ENCODE measurements at places on chromosomes 1 and 21.

- DNase-seq = no peak
These were observed 14.9 kb downstream of the VPS45 start for GRCh38 chr1:150082494-150082893.

- DNase-seq = peak; percentile 74
These were observed 160.4 kb downstream of the RUNX1 start for GRCh38 chr21:34888569-34889319.

DNA sequence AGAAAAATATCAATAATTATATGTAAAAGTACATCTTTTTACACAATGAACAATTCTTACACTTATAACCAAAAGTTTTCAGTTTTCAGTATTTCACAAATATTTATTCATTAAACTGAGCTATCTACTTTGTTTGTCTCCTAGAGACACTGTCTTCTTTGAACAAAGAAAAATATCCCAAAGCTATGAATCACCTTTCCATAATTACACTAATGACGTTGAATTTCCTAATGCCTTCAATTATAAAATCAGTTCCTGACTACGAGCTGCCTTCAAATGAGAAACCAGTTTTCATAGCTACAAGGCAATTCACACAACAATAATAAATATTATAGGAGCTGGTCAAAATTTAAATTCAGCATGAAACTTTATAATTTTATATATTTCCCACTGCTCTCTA lies 201.8 kb upstream of the BRINP3 start:
- no peak for DNase-seq

DNA sequence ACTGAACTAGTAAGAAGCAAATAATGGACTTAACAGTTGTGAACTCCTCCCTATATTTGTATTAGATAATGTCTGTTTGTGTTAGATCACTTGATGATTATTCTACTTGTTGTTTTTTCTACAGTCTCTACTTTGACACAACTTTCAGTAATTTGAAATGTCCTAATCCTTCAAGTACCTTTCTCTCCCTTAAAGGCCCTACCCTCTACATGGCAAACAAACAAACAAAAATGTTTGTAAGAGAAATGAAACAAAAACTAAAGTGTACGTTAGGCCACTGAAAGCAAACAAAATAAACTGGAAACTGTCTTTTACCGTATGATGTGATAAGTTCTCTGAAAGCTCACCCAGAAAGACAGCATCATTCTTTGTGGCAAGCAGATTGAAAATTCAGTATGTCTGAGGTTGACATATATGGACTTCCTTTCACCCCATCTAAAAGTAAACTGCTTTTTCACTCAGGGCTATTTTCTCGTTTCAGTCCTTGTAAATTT lies 255.9 kb upstream of the SNX7 start:
- DNase-seq = no peak

GRCh38 chr1:224545571-224545970 lies 70.5 kb upstream of the CNIH3 start:
- DNase-seq = no peak

GRCh38 chr1:44289530-44289929 lies 65.5 kb downstream of the ERI3 start:
- no peak for DNase-seq

GRCh38 chr1:153312570-153313186 lies at the start of gene PGLYRP3:
Gene PGLYRP3 (minus strand): TSS chr1:153312952. CDS start chr1:153310665, 2,287 bp downstream.
- DNase-seq = no peak

GRCh38 chr1:239899747-239900146 lies 191.9 kb upstream of the FMN2 start:
- DNase-seq = no peak

- no peak for DNase-seq
These were observed 56.3 kb upstream of the DIP2A start for GRCh38 chr21:46402421-46402820.

DNA sequence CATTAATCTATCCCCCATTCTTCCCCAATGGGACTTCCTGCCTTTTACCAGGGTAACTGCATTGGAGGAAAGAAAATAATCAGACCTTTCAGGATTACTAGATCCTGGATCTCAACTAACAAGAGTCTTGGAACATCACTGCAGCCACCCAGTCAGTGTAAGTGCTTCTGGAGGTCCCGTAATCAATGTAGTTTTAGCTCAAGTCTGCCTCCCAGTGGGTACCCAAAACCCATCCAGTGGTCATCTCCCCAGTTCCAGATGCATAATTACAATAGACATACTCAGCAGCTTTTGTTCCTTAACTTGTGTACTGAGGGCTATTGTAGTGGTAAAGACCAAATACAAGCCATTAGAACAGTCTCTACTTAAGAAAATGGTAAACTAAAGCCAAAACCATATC lies 319.1 kb downstream of the GPATCH2 start:
- no peak for DNase-seq

DNA sequence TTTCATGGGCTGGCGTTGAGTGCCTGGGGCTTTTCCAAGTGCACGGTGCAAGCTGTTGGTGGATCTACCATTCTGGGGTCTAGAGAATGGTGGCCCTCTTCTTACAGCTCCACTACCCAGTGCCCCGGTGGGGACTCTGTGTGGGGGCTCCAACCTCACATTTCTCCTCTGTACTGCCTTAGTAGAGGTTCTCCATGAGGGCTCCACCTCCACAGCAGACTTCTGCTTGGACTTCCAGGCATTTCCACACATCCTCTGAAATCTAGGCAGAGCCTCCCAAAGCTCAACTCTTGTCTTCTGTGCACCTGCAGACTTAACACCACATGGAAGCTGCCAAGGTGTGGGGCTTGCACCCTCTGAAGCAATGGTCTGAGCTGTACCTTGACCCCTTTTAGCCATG lies 82.1 kb downstream of the CCDC18 start:
- no peak for DNase-seq

DNA sequence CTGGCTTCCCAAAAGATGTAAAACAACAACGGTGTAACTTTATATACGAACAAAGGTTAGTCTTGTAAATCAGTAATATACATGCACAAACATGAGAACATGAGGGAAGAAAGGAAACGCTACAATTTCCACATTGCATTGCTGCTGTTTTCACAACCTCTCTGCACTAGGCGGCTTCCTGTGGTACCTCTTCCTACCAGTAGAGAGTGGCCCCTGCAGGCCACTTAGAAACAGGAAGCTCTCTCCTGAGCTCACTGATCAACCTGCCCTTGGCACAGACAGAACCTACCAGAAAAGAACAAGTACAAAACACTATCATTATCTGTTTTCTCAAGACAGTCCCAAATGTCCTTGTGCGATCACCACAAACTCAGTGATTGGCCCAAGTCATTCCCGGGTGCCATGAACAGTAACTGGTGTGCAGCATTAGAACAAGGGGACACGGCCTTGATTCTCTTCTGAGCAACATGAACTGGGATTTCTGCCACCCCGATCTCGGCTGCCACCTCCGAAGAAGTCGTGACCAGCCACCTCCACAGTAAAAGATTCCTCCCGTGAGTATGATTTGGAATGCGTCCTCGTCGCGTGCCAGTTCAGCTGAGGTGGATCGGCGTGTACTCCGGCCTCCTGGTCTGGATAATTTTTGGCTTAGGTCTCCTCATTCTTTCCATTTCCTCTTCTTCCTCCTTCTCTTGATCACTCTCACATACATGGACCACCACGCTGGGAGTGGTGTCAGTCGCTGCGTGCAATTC lies 5.7 kb upstream of the KCNE1 start:
- no peak for DNase-seq

GRCh38 chr1:195738966-195739650 lies 869.1 kb downstream of the KCNT2 start:
- no peak for DNase-seq

DNA sequence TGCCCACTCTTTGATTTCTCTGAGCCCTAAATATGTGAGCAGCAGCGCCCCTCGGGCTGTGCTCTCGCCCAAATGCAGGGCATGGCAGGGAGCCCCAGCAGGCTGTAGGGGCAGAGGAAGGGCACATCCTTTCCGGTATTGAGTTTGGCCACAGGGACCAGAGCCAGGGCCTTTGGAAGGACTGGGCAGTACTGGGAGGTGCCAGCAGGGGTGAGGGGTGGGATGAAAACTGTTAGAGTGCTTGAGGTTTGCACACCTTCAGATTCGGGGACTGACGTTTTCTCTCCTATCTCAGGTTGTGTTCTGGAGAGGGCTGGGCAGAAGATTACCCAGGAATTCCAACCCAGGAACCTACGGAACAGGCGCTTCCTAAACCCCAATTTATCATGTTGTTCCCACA lies 2.2 kb upstream of the ATP1A2 start:
- no peak for DNase-seq

DNA sequence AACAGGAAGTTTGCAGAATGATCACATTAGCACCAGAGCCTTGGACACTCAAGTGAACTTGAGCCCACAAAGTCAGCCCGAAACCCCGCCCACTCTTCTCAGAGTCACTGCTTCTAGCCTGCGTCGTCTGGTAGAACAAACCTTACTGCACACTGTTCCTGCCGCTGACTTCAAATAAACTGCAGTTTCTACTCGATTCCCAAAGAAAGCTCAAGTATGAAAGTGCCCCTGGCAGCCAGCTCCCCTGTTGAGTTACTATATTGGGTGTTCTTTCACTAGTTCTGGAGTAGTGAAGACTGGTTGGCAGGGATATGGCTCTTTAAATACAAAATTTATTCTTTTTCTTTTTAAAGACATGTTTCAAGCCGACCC lies 164.7 kb downstream of the GALNT2 start:
- DNase-seq = no peak

- no peak for DNase-seq
These were observed 9.0 kb upstream of the DMRTB1 start for GRCh38 chr1:53450225-53450624.

GRCh38 chr1:34688006-34688741 lies 66.7 kb upstream of the GJB5 start:
- no peak for DNase-seq

DNA sequence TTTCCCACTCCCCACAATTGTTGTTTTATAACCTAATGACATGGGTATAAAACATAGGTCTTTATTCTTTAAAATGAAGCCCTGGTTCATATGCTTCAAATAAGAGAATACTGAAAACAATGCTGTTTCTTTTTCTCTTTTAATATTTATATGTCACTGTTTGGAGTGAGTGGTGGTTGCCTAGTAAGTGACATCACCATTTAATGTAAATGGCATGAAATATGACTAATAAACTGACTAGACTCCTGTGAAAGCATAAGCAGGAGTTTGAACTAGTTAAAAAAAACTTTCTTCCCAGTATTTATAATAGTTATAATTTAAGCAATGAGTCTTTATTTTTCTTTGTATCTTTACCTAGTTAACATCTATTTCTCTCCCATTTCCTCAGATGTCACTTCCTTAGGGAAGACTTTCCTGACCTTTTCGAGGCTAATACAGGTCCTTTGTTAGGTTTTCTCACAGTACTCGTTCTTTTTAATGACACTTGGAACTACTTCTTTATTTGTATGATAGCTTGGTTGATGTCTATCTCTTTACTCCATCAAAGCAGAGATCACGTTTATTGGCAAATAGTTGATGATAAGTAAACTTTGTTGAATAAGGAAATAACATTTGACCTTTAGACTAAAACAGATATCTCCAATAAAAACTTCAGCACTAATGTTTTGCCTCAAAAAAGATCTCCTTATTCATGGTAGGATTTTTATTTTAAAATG lies 105.4 kb upstream of the PDC start:
- DNase-seq = no peak

GRCh38 chr1:199959033-199959774 lies 68.3 kb upstream of the NR5A2 start:
- no peak for DNase-seq

GRCh38 chr1:205972491-205973168 lies 29.4 kb upstream of the SLC26A9 start:
- no peak for DNase-seq

- no peak for DNase-seq
These were observed 318.4 kb downstream of the AJAP1 start for GRCh38 chr1:4972761-4973320.

DNA sequence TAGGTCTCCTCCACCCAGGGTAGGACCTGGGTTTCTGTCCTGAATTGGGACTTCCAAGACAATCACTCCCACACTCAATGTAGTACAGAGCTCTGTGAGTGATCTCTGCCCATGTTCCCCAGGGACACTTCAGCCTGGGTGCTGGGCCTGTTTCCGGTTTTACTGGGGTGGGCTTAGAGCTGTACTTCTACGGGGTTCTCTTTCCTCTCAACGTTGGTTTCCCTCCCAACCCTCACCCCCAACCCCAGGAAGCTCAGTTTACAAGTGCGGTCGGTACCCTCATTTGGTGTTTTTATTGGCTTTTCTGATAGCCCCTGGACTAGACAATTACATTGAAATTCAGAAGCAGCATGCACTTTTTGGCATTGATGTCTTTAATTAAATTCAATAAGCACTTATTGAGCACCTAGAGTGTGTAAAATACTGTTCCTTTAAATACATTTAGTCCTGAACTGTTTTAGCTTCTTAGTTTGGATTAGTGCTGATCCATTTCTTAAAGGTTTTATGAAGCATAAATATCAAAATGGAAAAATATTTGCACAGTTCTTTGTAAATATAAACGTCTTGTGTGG lies 542 bp upstream of the XPR1 start:
- DNase-seq = no peak

DNA sequence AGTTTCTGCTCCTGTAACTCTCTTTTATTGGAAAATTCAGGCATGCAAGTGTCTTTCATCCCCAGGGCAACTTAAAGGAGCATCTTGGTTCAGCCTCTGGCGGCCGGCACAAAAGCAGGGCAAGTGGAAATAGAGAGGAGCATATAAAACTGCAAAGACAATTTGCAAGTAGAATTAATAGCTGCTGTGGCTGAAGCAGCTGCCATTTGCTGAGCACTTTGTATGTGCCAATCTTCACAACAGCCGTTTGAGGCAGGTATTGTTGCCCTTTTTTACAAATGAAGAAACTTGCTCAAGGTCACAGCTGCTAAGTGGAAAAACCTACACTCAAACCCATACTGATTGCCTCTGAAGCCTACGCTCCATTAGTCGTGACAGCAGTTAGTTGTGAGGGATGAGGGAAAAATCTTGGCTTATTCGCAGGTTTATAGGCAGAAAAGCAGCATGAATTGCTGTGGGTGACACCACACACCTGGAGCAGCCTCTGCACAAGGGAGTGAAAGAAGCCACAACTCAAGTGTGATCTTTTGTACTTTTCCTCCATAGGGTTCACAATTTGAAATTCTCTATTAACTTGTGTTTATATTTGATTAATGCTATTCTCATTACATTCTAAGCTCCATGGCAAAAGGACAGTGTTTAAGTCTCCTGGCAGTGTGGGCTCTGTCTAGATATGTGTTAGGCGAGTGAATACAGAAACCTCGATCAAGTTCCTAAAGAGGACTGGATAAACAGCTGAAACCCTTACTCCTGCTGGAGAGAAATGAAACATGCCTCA lies 99.0 kb upstream of the BEND5 start:
- no peak for DNase-seq

- no peak for DNase-seq
These were observed 96.1 kb downstream of the TEX35 start for GRCh38 chr1:178609015-178609414.
